ENCODE measurements at places on chromosomes 12 and 14. TPM values are rescaled to one million over a fixed set of nuclear protein-coding genes. Genes with fewer than 3 reads are reported as not detected.

RIPK3 gene
- total RNA-seq, result 9.7 TPM

BCL11B gene
- total RNA-seq, result 31.3 TPM

CIDEB gene
- total RNA-seq, result 14.4 TPM

SERPINA9 gene
- total RNA-seq, result not detected

RILPL2 gene
- total RNA-seq, result 23.8 TPM

HOXC11 gene
- total RNA-seq, result not detected

HOXC4 gene
- 1.3 TPM for total RNA-seq

PLBD1 gene
- total RNA-seq, result not detected

PMEL gene
- total RNA-seq, result 0.50 TPM

FBLN5 gene
- 0.51 TPM for total RNA-seq

FOXA1 gene
- total RNA-seq, result 0.15 TPM

FBRSL1 gene
- total RNA-seq, result 65.4 TPM

PIWIL1 gene
- total RNA-seq, result not detected

MYH6 gene
- total RNA-seq, result not detected

RESF1 gene
- total RNA-seq, result 54.6 TPM

CLEC1A gene
- not detected for total RNA-seq

PLEK2 gene
- 1.2 TPM for total RNA-seq

KRT85 gene
- total RNA-seq, result not detected

IAPP gene
- not detected for total RNA-seq

TMPRSS12 gene
- total RNA-seq, result not detected

GLI1 gene
- 0.50 TPM for total RNA-seq

KIF5A gene
- 2.0 TPM for total RNA-seq

SLC8A3 gene
- total RNA-seq, result 0.38 TPM

GDF3 gene
- not detected for total RNA-seq

PRR4 gene
- total RNA-seq, result 0.80 TPM

ENDOU gene
- not detected for total RNA-seq

P2RX2 gene
- total RNA-seq, result not detected

ZC2HC1C gene
- 0.97 TPM for total RNA-seq

PTPRQ gene
- total RNA-seq, result not detected

CCDC38 gene
- 0.25 TPM for total RNA-seq

C12orf56 gene
- not detected for total RNA-seq

E2F7 gene
- 7.9 TPM for total RNA-seq

TSPAN8 gene
- not detected for total RNA-seq

ASB2 gene
- total RNA-seq, result 75.9 TPM

PAH gene
- not detected for total RNA-seq

HCAR1 gene
- 0.08 TPM for total RNA-seq

PPP1R1A gene
- total RNA-seq, result not detected

PRIMA1 gene
- not detected for total RNA-seq

KRT78 gene
- total RNA-seq, result not detected

CARMIL3 gene
- total RNA-seq, result 1.5 TPM

STX2 gene
- 19.4 TPM for total RNA-seq

CLEC6A gene
- not detected for total RNA-seq

SLC10A1 gene
- total RNA-seq, result not detected

RGS6 gene
- total RNA-seq, result 0.13 TPM

GPR84 gene
- total RNA-seq, result 0.11 TPM

ACIN1 gene
- 191 TPM for total RNA-seq

R3HDM2 gene
- 28.0 TPM for total RNA-seq

MGST1 gene
- total RNA-seq, result not detected

GZMB gene
- 6,616 TPM for total RNA-seq

RERG gene
- total RNA-seq, result not detected

PLEKHG7 gene
- total RNA-seq, result not detected

ZNF891 gene
- 1.9 TPM for total RNA-seq

CMA1 gene
- not detected for total RNA-seq
